ENCODE measurements at places on chromosomes 1 and 21. TPM values are rescaled to one million over a fixed set of nuclear protein-coding genes. Genes with fewer than 3 reads are reported as not detected.

TRMT1L gene
- 18.7 TPM for total RNA-seq

DNA sequence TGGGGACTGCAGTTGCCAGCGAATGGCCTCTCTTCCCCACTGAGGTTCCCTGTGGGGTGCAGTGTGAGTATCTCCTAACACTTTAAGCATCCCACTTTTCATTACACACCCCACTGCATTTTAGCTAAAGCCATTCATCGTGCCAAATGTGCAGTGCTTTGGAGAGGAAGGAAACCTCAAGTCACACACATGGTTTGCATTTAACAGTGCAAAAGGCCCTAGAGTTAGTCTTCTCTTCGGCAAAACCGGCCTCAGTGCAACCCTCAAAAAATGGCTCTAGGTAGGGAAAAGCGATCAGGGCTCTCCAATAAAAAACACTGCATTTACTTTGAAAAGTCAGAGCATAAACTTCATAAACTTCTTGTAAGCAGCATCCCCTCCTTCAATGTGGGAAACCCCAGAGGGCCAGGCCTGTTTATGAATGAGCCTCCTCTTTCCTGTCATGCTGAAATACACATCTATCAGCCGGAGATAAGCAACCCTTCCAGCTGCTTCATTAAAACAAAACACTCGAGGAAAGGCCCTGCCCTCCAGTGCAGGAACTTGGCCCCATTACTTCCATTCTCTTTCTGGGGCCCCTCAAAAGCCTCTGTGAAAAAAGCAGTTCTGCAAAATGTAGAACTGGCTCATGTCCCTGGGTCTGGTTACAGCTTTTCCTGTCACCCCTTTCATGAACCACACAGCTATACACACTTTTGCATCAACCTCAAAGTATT is 184.0 kb downstream of the CDC7 start:
- H3K4me1 ChIP-seq = peaks cover 9% of the 10 kb centered on the region
- no peak overlapping the region for H3K27ac ChIP-seq
- DNase-seq = no peak
- no peak overlapping the region for H3K4me3 ChIP-seq
- no peaks in the 10 kb centered on the region for H3K27me3 ChIP-seq
- no peaks in the 10 kb centered on the region for H3K36me3 ChIP-seq

GRCh38 chr21:27225940-27226339 is 259.1 kb upstream of the ADAMTS5 start:
- no peak overlapping the region for H3K27ac ChIP-seq
- H3K36me3 ChIP-seq = no peaks in the 10 kb centered on the region
- H3K4me1 ChIP-seq = no peaks in the 10 kb centered on the region
- no peaks in the 10 kb centered on the region for H3K27me3 ChIP-seq

S100A1 gene
- total RNA-seq = not detected

DNA sequence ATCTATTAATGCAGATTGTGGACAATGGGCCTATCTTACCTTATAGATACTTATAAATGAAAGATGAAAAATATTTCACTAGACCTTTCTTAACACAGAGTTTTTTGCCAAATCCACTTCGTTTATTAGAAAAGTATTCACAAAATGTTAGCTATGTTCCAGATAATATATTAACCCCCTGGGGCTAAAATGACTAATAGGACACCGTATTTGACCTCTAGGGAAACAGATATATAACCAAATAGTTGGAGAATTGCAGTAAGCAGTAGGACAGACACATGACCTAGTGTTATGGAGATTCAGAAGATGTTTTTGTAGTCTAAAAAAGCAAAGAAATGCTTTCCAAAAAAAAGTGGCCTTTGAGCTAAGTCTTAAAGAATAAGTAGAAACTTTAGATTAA is 106.9 kb downstream of the SEC16B start:
- no peaks in the 10 kb centered on the region for H3K4me1 ChIP-seq
- no peaks in the 10 kb centered on the region for H3K36me3 ChIP-seq
- no peak overlapping the region for H3K27ac ChIP-seq
- H3K27me3 ChIP-seq = no peaks in the 10 kb centered on the region
- DNase-seq = no peak

GRCh38 chr1:181099152-181100014 is 10.9 kb downstream of the IER5 start:
- no peak overlapping the region for H3K4me3 ChIP-seq
- no peaks in the 10 kb centered on the region for H3K36me3 ChIP-seq
- H3K27ac ChIP-seq = no peak overlapping the region
- H3K4me1 ChIP-seq = peaks cover 34% of the 10 kb centered on the region
- H3K27me3 ChIP-seq = no peaks in the 10 kb centered on the region

CD5L gene
- total RNA-seq = 0.28 TPM

DNA sequence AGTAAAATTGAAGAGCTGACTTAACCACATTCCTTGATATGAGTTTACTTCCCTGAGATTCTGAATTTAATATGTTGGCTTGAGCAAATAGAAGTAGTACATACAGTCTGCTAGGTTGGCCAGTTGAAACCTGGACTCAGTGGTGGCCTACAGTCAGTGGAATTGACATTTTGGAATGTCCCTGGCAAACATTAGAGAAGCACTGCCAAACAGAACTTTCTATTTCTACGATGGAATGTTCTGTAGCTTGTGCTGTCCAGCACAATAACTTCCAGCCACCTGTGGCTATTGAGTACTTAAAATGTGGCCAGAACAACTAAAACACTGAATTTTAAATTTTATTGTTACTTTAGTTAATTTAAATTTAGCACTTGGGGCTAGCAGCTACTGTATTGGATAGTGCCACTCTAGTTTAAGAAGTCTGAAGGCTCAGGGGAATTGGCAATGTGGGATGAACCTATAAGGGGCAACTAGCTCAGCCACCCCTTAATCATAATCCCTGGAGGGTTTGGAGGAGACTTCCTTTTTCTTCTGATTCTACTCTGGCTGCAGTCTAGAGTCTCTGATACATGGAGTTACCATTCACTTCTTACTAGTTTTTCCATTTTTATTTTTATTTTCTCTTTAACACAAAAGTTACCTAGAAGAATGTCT is 10.3 kb upstream of the TEDDM1 start:
- H3K4me3 ChIP-seq = no peak overlapping the region
- no peaks in the 10 kb centered on the region for H3K27me3 ChIP-seq
- peaks cover 16% of the 10 kb centered on the region for H3K4me1 ChIP-seq
- DNase-seq = no peak
- peak overlapping the region; percentile 30 for H3K27ac ChIP-seq

S100A5 gene
- total RNA-seq = not detected

GRCh38 chr1:33097137-33097611 is 16.2 kb downstream of the AZIN2 start:
- H3K27ac ChIP-seq = no peak overlapping the region
- H3K27me3 ChIP-seq = no peaks in the 10 kb centered on the region
- H3K36me3 ChIP-seq = no peaks in the 10 kb centered on the region
- DNase-seq = no peak

GRCh38 chr1:107530543-107530942 is 389.7 kb downstream of the NTNG1 start:
- H3K36me3 ChIP-seq = no peaks in the 10 kb centered on the region
- no peaks in the 10 kb centered on the region for H3K4me1 ChIP-seq
- no peak overlapping the region for H3K27ac ChIP-seq
- H3K27me3 ChIP-seq = no peaks in the 10 kb centered on the region

SMIM11 gene
- 0.41 TPM for total RNA-seq

Data from thoracic aorta (tissue), 2 donors.